NCI-H2081 (cell line): ENCODE measurements at places on chromosomes 13 and 19.

GRCh38 chr13:97743938-97744337, 209.5 kb upstream of the IPO5 start:
- DNase-seq, result no peak

- peak; percentile 18 for DNase-seq
These were observed 20.2 kb upstream of the PNMA8B start for GRCh38 chr19:46515879-46516350.

DNA sequence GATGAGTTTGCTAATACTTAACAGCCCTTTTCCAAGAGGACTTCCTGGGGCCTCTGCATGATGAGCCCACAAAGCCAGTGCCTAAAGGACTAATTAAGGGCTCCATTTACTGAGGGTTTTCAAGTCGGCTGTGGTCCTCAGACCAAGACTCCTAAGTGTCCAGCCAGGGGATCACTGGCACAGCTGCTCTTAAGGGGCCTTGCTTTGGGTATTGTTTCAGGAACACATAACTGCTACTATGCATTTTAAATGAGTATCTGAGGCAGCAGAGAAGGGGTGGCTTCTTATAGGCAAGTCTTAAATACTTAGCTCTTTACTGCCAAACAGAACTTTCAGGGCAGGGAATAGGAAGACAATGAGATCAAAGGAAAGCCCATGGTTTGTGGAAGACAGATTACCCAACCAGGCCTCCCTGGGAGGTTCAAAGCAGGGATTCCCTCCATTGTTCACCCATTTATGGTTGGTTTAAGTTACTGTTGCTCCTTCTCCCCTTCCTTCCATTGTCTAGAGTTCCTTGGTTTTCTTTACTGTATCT, 61.9 kb downstream of the TNFRSF19 start:
- no peak for DNase-seq

DNA sequence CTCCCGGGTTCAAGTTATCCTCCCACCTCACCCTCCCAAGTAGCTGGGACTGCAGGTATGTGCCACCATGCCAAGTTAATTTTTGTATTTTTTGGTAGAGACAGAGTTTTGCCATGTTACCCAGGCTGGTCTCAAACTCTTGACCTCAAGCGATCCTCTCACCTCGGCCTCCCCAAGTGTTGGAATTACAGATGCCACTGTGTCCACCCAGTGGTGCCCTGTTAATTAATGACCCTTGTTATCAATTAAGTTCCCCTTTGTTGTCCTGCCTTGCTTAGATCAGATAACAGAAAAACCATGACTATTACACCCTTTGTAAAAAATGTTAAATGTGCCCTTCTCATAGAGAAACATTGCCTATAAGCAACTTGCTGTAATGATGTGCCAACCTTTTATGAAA, 34.4 kb upstream of the IGFL1 start:
- DNase-seq, result no peak

DNA sequence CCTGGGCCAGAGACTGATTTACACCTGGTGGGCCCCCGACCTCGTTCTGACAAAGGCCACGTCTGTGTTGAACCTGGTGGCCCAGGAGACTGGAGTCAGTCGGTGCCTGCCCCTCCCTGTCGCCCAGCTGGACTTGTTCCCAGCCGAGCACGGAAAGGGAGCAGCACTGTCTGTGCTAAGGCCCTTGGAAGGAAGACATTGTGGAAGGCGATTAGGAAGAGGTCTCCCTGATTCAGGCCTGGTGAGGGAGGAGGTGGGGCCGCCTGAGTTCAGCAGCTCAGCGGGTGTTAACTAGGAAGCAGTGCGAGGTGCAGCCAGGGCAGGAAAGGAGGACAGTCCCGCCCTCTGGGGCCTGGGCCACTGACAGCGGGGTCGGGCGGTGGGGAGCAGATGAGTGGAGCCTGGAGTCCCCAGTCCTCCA, 64.7 kb downstream of the GPR12 start:
- DNase-seq, result no peak

DNA sequence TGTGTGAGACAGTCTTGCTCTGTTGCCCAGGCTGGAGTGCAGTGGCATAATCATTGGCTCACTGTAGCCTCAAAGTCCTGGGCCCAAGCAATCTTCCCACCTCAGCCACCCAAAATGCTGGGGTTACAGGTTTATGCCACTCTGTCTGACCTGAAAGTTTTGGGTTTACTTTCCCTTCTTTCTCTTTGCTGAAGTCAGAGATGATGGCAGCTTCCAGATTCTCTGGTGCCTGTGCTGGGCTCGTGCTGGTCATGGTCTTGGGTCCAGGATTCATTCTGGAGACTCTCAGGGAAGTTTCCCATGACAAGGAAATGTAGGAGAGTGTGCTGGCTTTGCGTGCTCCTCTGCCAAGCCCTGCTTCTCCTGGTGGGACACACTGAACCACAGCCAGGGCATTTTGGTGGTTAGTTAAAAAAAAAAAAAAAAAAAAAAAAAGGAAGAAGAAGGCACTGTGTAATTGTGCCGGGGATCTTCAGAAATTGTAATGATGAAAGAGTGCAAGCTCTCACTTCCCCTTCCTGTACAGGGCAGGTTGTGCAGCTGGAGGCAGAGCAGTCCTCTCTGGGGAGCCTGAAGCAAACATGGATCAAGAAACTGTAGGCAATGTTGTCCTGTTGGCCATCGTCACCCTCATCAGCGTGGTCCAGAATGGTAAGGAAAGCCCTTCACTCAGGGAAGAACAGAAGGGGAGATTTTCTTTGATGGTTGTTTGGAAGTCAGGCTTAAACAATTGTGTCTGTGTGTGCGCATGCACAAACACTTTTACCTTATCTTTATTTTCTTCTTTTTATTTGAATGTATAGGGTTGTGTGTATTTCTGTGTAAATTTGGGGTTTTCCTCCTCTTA, at the start of gene ALOX5AP:
Gene ALOX5AP (plus strand): TSS at position 519 of the 847 bp plus-strand sequence. CDS start 63 bp downstream, at position 582.
- no peak for DNase-seq

- no peak for DNase-seq
These were observed 9.6 kb downstream of the ZNF426 start for GRCh38 chr19:9528757-9529336.
